GM23338 (cell line): ENCODE measurements at places on chromosomes 12 and 14.

- no peak for DNase-seq
Observed at GRCh38 chr12:121970581-121971300, 50.9 kb upstream of the BCL7A start.

- DNase-seq = no peak
Observed at GRCh38 chr12:60100160-60100559, 504.3 kb downstream of the SLC16A7 start.

GRCh38 chr12:3357950-3358525 lies 133.0 kb upstream of the PRMT8 start:
- no peak for DNase-seq

DNA sequence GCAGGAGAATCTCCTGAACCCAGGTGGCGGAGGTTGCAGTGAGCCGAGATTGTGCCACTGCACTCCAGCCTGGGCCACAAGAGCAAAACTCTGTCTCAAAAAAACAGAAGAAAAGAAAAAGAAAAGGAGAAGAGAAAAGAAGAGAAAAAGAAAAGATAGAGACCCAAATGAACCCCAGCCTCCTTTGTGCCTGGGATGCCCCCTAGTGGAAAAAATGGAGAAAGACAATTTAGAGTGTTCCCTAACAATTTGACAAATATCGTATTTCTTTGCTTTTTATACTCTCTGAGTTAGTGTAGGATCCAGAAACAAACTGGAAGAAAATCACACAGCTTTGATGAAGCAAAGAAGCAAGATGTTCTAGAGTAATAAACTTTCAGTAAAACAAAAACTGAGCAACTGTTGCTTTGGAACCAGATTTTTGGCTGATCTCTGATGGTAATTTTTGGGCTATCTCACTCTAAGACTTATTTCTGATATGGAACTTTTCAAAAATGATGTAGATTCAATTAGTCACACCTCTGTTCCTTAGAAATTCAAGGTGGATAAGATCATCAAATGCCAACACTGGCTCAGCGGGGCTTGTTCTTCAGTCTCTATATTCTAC lies 18.6 kb upstream of the PRKAB1 start:
- DNase-seq = peak; percentile 56

- no peak for DNase-seq
Observed at GRCh38 chr12:100858656-100859055, 64.1 kb downstream of the ANO4 start.

DNA sequence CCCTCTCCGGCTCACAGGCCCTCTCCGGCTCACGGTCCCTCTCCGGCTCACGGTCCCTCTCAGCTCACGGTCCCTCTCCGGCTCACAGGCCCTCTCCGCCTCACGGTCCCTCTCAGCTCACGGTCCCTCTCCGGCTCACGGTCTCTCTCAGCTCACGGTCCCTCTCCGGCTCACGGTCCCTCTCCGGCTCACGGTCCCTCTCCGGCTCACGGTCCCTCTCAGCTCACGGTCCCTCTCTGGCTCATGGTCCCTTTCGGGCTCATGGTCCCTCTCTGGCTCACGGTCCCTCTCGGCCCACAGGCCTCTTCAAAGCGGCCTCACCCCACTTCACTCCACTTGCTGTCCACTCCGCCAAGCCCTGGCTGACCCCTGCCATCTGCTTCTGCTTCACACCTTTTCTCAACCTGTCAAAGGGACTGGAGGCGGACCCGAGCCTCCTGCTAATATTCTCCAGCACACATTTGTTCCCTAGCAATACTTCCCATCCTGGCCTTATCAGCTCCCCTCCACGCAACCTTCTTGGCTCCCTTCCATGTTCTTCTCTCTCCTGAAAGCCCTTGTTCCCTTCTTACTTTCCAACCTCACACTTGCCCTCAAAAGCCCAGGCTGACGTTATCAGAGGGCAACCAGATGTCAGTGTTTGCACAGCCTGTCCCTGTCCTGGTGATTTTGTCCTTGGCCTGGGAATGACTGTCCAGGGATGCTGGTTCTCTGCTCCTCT lies 176.7 kb downstream of the CALM1 start:
- no peak for DNase-seq

DNA sequence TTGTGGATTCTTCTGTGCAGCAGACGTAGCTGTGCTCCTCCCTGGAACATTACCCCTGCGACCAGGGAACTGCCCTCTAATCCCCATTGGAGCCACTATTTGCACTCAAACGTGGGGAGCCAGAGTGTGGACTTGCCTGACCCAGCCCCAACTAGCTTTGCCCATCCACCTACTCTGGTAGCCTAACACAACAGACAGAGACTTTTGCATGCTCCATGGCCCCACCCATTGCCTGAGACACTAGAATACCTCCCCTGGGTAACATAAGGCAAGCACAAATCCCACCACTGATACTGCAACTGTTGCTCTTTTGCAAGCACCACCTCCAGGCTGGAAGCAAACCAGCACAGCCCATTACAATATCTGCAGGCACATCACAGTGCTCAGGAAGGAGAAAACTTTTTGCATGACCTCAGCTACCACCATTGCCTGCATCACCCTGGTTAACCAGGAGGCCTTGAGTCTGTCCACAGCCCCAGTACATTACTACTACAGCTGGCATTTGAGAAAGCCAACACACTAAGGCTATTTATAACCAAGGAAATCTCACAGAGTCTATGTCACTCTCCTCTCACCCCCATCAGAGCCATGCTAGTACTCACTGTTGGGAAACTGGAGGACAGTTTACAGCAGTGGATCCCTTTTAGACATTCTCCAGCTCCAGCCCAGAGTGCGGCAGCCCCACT lies 15.0 kb downstream of the CEP128 start:
- DNase-seq = no peak

- peak; percentile 35 for DNase-seq
Observed at GRCh38 chr12:4270016-4270830, 3.3 kb upstream of the CCND2 start.

DNA sequence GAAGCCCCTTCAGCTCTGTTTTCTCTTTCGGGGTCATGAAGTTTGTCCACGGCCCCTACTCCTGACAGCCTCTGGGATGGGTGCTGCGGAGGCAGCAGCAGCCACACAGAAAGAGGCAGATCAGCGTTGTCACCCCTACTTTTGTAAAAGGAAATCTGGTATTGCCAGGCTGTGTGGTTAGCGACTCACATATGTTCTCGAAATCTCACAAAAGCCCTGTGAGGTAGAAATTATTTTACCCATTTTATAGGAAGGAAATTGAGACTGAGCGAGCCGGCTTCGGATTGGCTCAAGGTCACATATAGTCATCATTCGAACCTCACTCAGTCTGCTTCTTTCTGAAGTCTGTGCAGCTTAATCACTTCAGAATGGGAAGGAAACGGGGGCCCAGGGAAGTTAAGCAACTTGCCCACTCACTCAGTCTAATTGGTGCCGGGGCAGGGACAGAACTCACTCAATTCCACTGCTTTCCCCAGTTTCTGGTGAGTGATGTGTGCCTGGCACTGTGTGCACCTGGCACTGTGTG lies 1.1 kb upstream of the CKAP4 start:
- no peak for DNase-seq

DNA sequence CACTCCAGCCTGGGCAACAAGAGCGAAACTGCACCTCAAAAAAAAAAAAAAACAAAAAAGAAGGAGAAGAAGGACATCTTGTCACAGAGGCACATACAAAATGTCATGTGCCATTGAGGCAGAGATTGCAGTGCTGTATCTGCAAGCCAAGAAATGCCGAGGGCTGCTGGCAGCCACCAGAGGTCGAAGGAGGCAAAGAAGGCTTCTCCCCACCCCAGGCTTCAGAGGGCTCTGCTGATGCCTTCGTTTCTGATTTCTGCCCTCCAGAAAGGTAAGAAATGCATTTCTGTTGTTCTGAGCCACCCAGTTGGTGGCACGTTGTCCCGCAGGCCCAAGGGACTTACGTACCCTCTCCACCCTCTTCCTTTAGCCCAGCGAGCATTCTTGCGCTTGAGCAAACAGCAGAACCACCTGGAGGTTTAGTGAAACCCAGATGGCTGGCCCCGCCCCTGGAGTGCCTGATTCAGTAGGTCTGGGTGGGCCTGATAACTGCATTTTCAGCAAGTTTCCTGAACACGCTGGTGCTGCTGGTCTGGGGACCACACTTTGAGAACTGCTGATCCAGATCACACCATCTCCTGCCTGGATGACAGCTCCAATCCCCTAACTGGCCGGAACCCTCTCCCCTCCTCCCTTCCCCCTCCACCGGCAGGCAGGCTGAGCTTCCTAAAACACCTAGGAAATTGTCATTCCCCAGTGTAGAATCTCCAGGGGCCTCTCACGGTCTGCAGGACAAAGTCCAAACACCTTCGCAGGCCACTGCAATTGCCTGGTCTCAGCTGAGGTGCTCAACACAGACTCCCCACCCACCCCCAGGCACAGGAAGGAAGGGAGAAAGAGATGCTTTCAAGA lies 21.1 kb upstream of the SCARB1 start:
- DNase-seq = peak; percentile 63

GRCh38 chr12:42070036-42070435 lies 74.6 kb downstream of the GXYLT1 start:
- DNase-seq = no peak

- DNase-seq = peak; percentile 81
Observed at GRCh38 chr12:106226884-106227640, 20.8 kb downstream of the CKAP4 start.

- DNase-seq = no peak
Observed at GRCh38 chr12:53059434-53060063, 9.7 kb downstream of the TNS2 start.

DNA sequence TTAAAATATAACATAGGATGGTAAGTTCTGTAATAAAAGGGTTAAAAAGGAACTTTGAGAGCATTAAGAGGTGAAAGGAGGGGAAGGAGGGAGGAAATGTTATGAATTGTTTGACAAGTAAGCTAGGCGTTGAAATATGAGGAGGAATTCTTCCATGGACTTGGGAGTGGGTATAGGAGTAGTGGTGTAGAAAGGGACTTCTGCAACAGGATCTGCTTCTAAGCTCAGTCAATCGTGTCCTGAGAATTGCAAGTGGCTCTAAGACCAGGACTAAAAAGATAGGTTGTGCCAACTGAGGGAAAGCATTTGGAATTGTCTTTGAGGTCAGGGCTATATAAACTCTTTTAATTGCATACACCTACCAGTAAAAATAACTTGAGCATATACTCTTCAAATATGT lies 74.1 kb upstream of the SLC38A2 start:
- DNase-seq = no peak

DNA sequence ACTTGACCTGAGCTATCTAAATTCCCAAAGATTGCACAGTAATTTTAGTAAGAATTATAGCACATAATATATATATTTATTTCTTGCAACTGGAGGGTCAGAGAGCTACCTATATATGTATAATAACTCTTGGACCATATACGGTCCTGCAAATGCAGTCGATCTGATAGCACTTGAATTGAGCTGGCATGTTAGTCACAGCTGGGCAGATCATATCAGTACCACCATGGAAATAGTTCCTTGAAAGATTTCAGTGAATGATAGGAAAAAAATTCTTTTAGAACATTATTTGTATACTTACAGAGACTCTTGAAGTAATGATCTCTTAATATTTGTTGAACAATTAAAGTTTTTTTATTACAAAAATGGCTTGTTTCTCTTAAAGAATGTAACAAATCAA lies 94.5 kb upstream of the MON2 start:
- no peak for DNase-seq

GRCh38 chr12:116659771-116660481 lies 77.9 kb downstream of the SPRING1 start:
- no peak for DNase-seq

DNA sequence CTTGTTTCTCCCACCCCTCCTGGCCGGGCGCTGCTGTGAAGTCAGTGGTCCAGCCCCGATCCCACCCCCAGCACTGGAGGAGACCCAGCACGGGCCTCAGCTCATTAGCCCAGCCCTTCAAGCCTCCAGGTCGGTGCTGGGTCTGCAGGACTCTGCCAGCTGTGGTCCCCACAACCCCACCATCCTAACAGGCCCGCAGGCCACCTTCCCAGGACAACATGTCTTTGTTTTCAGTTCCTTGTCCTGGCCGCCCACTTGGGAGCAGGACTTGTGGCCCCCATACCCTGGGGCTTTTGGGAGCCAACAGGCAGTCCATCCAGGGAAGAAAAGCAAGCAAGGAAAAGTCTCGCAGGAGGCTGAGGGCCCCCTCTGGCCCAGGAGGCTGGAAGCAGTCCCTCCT lies 60.0 kb downstream of the HRK start:
- peak; percentile 26 for DNase-seq

DNA sequence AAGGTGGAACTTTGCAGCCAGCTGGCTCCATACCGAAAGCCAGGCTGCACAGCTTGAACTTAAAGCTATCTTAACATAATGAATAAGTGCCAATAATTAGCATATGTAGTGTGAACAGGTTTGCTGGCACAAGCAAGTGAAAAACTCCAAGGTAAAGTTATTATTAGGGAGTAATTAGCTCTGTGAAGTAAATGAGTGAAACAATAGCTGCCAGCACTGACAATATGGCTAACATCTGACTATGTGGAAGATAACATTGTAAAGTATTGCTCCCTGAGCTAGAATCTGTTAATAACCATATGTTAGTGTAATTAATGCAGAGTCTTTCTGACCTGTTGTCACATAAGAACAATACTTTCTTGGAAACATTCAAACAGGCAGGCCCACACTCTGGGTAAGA lies 246.4 kb downstream of the SOX5 start:
- no peak for DNase-seq

DNA sequence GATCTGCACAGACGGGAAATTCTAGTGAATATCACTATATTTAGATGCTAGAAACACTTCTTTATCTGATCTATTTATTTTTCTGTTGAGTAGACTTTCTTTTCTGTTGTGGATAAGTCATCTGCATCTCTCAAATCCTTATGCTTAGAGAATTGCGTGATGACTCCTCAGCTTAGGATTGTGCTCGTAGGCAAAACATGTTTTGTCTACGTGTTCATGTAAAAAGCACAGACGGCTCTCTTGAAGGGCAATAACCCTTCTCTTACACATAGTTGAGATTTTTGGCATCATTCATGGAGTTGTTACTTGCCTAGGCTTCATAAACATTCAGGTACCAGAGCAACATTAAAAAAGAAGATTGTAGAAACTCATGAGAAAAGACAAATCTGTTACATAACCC lies 18.6 kb downstream of the PPFIBP1 start:
- DNase-seq = no peak

GRCh38 chr12:55142669-55143565 lies 16.7 kb downstream of the OR9K2 start:
- peak; percentile 95 for DNase-seq

DNA sequence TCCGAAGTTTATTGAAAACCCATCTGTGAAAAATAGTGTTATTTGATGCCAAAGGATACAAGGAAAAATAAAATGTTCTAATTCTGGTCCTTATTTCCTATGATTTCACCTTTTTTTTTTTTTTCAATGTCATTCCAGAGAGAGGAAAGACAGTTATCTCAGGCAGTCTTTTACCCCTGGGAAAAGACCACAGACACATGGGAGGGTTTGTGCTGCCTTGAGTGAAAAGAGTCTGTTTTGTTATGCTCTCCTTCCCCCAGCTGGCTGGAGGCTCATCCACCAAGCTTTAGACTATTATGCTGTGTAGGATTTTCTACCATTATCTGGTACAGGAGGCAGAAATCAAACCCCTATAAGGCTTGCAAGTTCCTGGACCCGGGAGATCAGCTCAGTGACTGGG lies 151.8 kb downstream of the CRADD start:
- DNase-seq = no peak

GRCh38 chr14:79740066-79740601 lies 471.2 kb downstream of the DIO2 start:
- no peak for DNase-seq
